ENCODE measurements at places on chromosomes 3 and 15.

DNA sequence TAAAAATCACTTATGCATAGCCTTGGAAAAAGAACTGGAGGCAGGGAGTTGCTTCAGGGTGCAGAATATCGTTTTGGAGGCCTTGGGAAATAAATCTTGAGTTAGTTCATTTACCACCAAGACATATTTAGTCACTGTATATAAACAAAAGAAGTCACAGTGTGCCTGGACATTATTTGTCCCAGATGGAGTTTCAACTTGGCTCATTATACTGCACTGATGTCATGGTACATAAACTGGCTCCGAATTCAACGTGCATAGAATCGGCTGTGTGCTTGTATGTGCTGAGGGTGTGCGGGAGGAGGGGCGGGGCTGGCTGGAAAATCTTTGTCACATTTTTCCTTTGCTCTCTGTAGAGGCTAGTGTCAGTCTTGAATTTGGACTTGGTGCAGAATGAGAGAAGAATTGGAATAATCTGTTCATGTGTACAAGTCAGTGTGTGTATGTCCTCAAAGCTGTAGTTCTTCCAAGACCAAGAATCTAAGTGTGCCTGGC, 86.6 kb downstream of the FNDC3B start:
- no peak overlapping the region for H3K27ac ChIP-seq
- no peaks in the 10 kb centered on the region for H3K36me3 ChIP-seq

DNA sequence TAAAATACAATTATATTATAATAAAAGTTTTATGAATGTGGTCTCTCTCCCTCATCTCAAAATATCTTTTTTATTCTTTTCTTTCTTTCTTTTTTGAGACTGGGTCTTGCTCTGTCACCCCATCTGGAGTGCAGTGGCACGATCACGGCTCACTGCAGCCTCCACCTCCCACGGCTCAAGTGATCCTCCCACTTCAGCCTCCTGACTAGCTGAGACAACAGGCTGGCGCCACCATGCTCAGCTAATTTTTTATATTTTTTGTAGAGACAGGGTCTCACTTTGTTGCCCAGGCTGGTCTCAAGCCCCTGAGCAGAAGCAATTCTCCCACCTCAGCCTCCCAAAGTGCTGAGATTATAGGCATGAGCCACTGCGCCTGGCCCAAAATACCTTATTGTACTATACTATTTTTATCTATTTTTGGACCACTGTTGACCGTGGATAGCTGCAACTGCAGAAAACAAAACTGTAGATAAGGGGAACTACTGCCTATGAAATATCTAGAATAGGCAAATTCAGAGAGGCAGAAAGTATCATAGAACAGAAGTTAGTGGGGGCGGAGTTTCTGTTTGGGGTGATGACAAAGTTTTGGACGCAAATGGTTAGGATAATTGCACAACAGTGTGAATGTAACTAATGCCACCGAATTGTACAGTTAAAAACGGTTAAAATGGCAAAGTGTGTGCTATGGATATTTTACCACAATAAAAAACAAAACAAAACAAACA, 66.6 kb downstream of the SLC12A8 start:
- H3K4me3 ChIP-seq = no peak overlapping the region
- DNase-seq = no peak
- no peaks in the 10 kb centered on the region for H3K36me3 ChIP-seq
- peaks cover 7% of the 10 kb centered on the region for H3K4me1 ChIP-seq

DNA sequence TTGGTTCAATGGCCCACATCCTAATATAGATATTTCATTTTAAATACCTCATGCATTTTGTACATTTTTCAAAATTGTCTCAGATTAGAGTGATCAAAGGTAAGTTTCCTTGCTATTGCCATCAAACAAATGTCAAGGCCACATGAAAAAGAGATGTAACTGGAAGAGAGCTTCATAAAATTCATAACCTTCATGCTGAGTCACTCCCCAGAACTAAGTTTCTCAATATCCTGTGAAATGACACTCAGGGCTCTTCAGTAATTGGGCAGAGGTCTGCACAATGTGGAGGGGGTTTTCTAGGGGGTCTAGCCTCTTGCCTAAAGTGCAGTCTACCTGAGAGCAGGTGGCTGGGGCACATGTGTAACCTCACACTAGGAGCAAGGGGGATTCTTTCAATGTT, 152.2 kb upstream of the SLC2A2 start:
- no peaks in the 10 kb centered on the region for H3K27me3 ChIP-seq
- H3K36me3 ChIP-seq = no peaks in the 10 kb centered on the region
- peaks cover 7% of the 10 kb centered on the region for H3K4me1 ChIP-seq
- no peak overlapping the region for H3K4me3 ChIP-seq

DNA sequence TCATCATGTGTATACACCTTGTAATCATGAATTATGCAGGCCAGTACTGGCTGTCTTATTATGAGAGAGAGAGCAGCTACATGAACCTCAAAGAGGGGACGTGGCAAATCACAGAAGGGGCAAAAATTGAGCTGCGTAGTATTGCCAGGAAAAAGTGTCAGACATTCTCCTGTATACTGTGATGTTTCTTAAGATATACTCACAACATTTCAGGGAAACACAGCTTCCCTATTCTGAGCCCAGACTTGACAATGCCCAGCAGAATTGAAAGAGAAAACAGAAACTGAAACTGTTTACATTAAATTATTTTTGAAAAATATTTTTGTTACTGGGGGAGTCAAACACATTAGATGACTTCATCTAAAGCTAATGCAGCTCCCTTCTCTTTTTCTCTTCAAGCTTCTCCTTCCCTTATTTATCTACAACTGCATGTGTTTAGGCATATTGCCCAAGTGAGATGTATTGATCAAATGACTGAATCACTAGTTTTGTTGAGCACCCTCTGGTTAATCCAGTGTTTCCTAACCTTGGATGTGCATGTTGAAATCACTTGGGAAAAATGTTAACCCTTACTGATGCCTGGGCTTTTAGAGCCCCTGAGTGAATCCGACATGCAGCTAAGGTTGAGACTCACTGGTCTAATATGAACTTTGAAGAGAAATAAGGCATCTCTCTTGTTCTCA, 39.5 kb downstream of the CADPS start:
- peaks cover 2% of the 10 kb centered on the region for H3K4me1 ChIP-seq
- H3K27me3 ChIP-seq = no peaks in the 10 kb centered on the region
- no peak overlapping the region for H3K27ac ChIP-seq

Measured in ovary (tissue), 10 donors.